Prostate gland (tissue), 2 donors: ENCODE measurements at places on chromosomes 13 and 19. TPM values are rescaled to one million over a fixed set of nuclear protein-coding genes. Genes with fewer than 3 reads are reported as not detected.
A peak's percentile ranks its signal among the peaks of the same experiment; 100 is the strongest.

- DNase-seq, result no peak
These were observed 37.6 kb downstream of the SPRY2 start for GRCh38 chr13:80303225-80303811.

- peak; percentile 16 for DNase-seq
These were observed 32.3 kb upstream of the MATK start for GRCh38 chr19:3818466-3818865.

DNA sequence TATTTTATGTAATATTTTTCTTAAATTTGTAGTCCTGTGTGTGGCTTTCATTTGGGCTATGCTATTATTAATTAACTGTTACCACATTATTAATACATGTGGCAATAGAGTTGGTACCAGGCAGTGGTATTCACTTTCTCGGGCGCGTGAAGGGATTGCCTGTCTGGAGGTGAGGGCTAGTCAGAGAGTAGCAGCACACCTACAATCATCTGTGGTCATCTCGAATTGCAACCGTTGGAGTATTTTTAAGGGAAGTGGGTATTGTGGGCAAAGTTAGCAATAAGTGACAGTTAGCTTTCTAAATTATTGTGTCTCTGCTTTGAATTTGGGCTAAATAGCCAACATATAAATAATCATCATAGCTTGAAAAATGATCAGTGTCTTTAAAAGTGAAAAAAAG is 20.0 kb upstream of the GPR18 start:
- DNase-seq, result no peak

- DNase-seq, result no peak
These were observed 56.0 kb downstream of the STK24 start for GRCh38 chr13:98520674-98521449.

- peak; percentile 17 for DNase-seq
These were observed 402.2 kb upstream of the ZNF507 start for GRCh38 chr19:31943191-31943661.

DNA sequence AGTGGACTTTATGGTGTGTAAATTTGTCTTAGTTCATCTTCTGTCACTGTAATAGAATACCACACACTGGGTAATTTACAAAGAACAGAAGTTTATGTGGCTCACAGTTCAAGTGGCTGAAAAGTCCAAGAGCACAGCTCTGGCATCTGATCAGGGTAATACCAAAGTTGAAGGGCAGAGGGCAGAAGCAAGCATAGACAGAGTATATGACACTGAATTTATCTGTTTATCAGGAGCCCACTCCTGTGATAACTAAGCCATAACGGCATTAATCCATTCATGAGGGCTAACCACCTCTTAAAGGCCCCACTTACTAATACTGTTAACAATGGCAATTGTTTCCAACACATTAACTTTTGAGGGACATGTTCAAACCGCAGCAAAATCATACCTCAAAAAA is 4.0 kb upstream of the RFXAP start:
- no peak for DNase-seq

DNA sequence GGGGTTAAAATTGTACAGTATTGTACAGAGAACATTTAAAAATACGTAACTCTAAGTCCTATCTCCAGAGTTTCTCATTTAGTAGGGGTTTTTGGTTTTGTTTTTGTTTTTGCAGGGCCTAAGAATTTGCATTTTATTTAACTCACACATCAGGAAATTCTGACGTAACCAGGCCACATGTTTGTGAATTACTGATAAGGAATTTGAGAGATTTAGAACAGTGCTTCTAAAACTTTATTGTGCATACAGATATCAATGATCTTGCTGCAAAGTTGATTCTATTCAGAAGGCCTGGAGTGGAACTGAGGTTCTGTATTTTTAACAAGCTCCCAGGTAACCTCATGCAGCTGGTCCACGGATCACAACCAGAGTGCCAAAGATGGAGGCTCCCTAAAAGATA is 49.3 kb downstream of the LIG4 start:
- no peak for DNase-seq

Gene TMED1
- total RNA-seq, result 47.8 TPM
